ENCODE measurements at places on chromosomes 4 and X. TPM values are rescaled to one million over a fixed set of nuclear protein-coding genes. Genes with fewer than 3 reads are reported as not detected.

DNA sequence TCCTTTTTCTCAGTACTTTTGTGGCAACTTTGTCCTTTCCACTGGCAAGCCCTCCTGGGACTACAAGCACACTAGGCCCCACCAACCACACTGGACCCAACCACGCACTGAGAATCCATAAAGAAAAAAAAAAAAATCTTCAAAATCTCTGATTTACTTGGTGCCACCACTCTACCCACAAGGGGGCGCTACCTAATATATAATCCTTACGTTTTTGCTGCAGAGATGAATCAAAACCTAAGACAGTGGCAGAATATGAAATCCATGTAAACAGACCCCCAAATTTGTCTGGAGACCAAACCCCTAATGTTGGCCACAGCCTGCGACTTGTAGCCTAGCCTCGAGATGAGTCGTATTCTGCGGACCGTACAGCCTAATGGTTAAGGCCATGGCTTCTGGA, 63.5 kb upstream of the ARHGAP36 start:
- peak; percentile 16 for DNase-seq

DNA sequence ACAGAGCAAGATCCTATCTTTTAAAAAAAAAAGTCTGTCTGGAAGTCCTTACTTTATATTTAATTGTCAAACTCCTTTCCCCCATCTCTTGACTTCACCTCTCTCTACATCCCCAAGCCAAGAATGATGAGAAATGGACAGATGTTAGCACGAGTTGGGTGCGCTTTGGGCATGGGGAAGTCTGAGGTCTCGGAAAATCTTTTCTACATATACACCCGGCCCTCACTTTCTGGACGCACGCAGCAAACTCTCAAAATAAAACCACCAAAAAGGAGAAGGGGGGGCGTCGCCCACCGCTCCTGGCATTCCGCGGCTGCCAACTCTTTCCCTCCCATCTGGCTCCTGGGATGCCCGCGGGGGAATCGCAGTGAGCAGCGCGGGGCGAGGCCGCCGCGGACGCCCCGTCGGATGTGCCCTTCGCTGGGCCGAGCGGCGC, 756 bp downstream of the IGFBP7 start:
- DNase-seq: no peak

MAGEC2 gene
- total RNA-seq: not detected

GRCh38 chr4:76434901-76435527, at the start of gene SHROOM3:
Gene SHROOM3, plus strand, starts transcription at chr4:76435229. Its CDS starts 824 bp downstream, at chr4:76436053.
- DNase-seq: no peak

- no peak for DNase-seq
Measured at GRCh38 chrX:38489341-38489740, 72.0 kb upstream of the TSPAN7 start.
